ENCODE measurements at places on chromosomes 7 and 10. TPM values are rescaled to one million over a fixed set of nuclear protein-coding genes. Genes with fewer than 3 reads are reported as not detected.

Gene AGR3
- not detected for total RNA-seq

Gene ETV1
- total RNA-seq, result 0.48 TPM

Gene MYPN
- total RNA-seq, result not detected

Gene CPEB3
- total RNA-seq, result 0.88 TPM

Gene URGCP
- total RNA-seq, result 22.3 TPM

Gene SLC26A5
- total RNA-seq, result 0.11 TPM

Gene SFRP4
- 1.2 TPM for total RNA-seq
